NCI-H446 treated with DMSO at 0.1 percent for 48 hours (cell line): ENCODE measurements at places on chromosomes 13 and 19.

- DNase-seq, result no peak
Observed at GRCh38 chr13:50514249-50514648, 329.2 kb downstream of the DLEU7 start.

DNA sequence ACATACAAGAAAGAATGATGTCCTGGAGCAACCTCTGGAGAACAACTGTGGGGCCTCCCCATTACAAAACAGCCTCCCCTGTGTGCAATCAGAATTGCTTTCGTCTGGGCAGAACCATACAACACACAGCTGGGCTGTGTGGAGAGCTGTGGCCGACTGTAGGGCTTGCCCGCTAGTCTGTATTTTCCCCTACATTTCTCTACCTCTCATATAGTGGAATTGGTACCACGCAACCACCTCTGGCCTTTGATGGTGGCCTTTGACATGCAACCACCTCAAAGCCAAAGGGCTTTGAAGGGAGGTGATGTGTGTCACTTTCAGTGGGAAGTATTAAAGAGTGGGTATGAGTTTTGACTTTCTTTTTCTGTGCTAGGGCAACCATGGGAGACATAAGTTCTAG, 34.0 kb downstream of the GARRE1 start:
- DNase-seq, result no peak

- no peak for DNase-seq
Observed at GRCh38 chr13:51475727-51476501, 23.1 kb upstream of the INTS6 start.

- DNase-seq, result no peak
Observed at GRCh38 chr19:13098277-13099072, 4.2 kb downstream of the LYL1 start.

GRCh38 chr19:7441468-7442146, 47.2 kb downstream of the PEX11G start:
- DNase-seq, result no peak

DNA sequence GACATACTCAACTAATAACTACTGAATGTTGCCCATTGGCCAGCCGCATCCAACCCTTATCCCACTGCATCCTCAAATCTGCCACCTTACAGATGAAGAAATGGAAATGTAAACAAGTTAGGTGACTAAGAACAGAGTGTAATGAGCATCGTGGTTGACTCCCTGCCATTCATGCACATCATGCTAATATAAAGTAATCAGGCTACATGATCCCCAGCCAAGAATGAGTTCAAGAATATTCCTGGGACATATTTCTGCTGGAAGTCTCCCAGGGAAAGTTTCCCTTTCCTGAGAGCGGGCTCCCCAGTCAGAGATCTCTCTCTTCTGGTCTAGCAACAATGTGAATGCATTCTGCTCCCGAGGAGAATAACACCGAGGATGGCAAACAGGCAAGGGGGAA, 55.9 kb upstream of the SERP2 start:
- DNase-seq, result no peak
